ENCODE measurements at places on chromosomes 4 and X. TPM values are rescaled to one million over a fixed set of nuclear protein-coding genes. Genes with fewer than 3 reads are reported as not detected.

GRCh38 chr4:64105903-64106302, 303.3 kb downstream of the TECRL start:
- DNase-seq: no peak
- no peaks in the 10 kb centered on the region for H3K36me3 ChIP-seq
- no peaks in the 10 kb centered on the region for H3K4me1 ChIP-seq
- H3K4me3 ChIP-seq: no peak overlapping the region

Gene OPN1LW
- total RNA-seq: not detected

- H3K36me3 ChIP-seq: no peaks in the 10 kb centered on the region
- H3K4me3 ChIP-seq: no peak overlapping the region
- no peak overlapping the region for H3K27ac ChIP-seq
Measured at GRCh38 chr4:82217986-82218715, 155.6 kb downstream of the HNRNPD start.

- H3K27me3 ChIP-seq: no peaks in the 10 kb centered on the region
- no peak overlapping the region for H3K27ac ChIP-seq
- no peak for DNase-seq
Measured at GRCh38 chr4:101127176-101127790, 220.0 kb downstream of the PPP3CA start.

DNA sequence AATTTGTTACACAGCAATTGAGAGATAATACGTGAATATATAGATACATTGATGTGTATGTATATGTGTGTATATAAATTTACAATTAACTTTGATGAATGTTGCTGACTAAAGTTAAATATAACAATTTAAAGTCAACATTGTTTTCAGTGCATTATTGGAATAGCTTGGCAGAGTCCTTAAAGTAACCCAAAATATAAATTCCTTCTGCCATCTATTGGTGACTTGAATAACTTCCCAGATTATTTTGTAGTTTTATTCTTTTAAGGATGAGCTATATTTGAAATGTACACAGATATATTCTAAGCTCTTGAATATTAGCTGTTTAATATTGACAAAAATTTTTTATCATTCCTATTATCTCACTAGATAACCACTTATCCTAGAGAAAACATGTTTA, 298.2 kb upstream of the FSTL5 start:
- H3K27me3 ChIP-seq: no peaks in the 10 kb centered on the region
- H3K4me3 ChIP-seq: no peak overlapping the region
- no peaks in the 10 kb centered on the region for H3K4me1 ChIP-seq

Gene TASL
- not detected for total RNA-seq

GRCh38 chr4:1233641-1234308, 15.2 kb downstream of the CTBP1 start:
- H3K27me3 ChIP-seq: peaks cover 3% of the 10 kb centered on the region
- H3K36me3 ChIP-seq: peaks cover 25% of the 10 kb centered on the region
- H3K4me3 ChIP-seq: no peak overlapping the region

DNA sequence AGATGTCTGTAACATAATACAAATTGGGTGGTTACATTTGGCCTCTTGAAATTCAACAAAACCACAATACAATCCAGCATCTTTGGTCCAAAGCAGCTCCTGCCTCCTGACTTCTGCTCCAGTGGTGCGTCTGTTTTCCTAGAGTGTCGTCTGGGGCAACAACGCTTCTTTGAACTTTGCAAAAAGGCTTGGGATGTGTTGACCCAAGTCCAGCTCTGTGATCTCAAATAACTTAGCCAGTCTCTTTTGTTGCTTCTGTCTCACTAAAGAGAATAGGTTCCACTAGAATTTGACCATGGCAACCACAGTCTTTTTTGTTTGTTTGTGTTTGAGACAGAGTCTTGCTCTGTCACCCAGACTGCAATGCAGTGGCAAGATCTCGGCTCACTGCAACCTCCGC, 324.0 kb downstream of the DHRSX start:
- H3K27me3 ChIP-seq: peaks cover 4% of the 10 kb centered on the region
- H3K36me3 ChIP-seq: no peaks in the 10 kb centered on the region
- no peak overlapping the region for H3K27ac ChIP-seq
- no peak overlapping the region for H3K4me3 ChIP-seq

Gene SORBS2
- total RNA-seq: 20.0 TPM

- H3K4me3 ChIP-seq: no peak overlapping the region
- no peak overlapping the region for H3K27ac ChIP-seq
- no peaks in the 10 kb centered on the region for H3K36me3 ChIP-seq
- H3K27me3 ChIP-seq: peaks cover 6% of the 10 kb centered on the region
- no peak for DNase-seq
- peaks cover 19% of the 10 kb centered on the region for H3K4me1 ChIP-seq
Measured at GRCh38 chrX:101383679-101384205, 2.2 kb downstream of the BTK start.

- H3K4me1 ChIP-seq: peaks cover 7% of the 10 kb centered on the region
- H3K4me3 ChIP-seq: peak within 1 kb of the TSS; percentile 96
- peak; percentile 62 for DNase-seq
- H3K27ac ChIP-seq: peak within 1 kb of the TSS; percentile 64
Measured at GRCh38 chrX:96684339-96685209, at the start of gene DIAPH2. TSS of gene DIAPH2 (plus strand) at chrX:96684842.

GRCh38 chr4:164379694-164380093, 374.2 kb upstream of the SMIM31 start:
- H3K4me1 ChIP-seq: peaks cover 5% of the 10 kb centered on the region
- H3K27ac ChIP-seq: no peak overlapping the region
- DNase-seq: no peak
- no peaks in the 10 kb centered on the region for H3K36me3 ChIP-seq
- no peak overlapping the region for H3K4me3 ChIP-seq
- no peaks in the 10 kb centered on the region for H3K27me3 ChIP-seq

Gene FMR1NB
- not detected for total RNA-seq

GRCh38 chr4:77443941-77444340, 161.7 kb upstream of the CXCL13 start:
- no peaks in the 10 kb centered on the region for H3K36me3 ChIP-seq
- H3K27ac ChIP-seq: no peak overlapping the region
- no peak overlapping the region for H3K4me3 ChIP-seq
- DNase-seq: no peak

Gene SLC39A8
- 211 TPM for total RNA-seq

Gene PAGE2
- not detected for total RNA-seq

Measured in endothelial cell (in vitro differentiated cells).